Suprapubic skin (tissue), 4 donors: ENCODE measurements at places on chromosomes 1 and 21.
A peak's percentile ranks its signal among the peaks of the same experiment; 100 is the strongest.

- no peak overlapping the region for H3K4me3 ChIP-seq
- DNase-seq, result no peak
- H3K27ac ChIP-seq, result no peak overlapping the region
- no peaks in the 10 kb centered on the region for H3K27me3 ChIP-seq
- no peaks in the 10 kb centered on the region for H3K36me3 ChIP-seq
Observed at GRCh38 chr1:71738910-71739309, 543.4 kb downstream of the NEGR1 start.

DNA sequence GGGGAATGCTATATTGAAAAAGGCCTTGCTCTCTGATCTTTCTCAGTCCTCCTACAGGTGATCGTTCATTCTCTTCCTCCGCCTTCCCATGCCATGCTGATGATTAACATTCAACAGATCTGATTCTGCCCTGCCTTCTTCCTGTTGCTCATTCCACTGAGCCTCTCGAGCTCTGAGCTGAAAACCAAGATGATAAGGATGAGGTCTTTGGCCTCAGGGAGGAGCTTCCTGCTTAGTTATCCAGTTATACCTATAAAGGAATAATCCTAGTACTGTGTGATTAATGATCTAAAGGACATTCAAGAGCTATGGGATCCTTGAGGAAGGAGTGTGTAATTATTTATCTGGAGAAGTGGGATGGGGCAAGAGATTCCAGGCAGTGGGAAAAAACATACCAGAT lies 25.2 kb upstream of the MAP3K7CL start:
- H3K4me3 ChIP-seq, result no peak overlapping the region
- H3K27me3 ChIP-seq, result no peaks in the 10 kb centered on the region
- H3K36me3 ChIP-seq, result no peaks in the 10 kb centered on the region
- DNase-seq, result no peak
- H3K27ac ChIP-seq, result no peak overlapping the region
- no peaks in the 10 kb centered on the region for H3K4me1 ChIP-seq

DNA sequence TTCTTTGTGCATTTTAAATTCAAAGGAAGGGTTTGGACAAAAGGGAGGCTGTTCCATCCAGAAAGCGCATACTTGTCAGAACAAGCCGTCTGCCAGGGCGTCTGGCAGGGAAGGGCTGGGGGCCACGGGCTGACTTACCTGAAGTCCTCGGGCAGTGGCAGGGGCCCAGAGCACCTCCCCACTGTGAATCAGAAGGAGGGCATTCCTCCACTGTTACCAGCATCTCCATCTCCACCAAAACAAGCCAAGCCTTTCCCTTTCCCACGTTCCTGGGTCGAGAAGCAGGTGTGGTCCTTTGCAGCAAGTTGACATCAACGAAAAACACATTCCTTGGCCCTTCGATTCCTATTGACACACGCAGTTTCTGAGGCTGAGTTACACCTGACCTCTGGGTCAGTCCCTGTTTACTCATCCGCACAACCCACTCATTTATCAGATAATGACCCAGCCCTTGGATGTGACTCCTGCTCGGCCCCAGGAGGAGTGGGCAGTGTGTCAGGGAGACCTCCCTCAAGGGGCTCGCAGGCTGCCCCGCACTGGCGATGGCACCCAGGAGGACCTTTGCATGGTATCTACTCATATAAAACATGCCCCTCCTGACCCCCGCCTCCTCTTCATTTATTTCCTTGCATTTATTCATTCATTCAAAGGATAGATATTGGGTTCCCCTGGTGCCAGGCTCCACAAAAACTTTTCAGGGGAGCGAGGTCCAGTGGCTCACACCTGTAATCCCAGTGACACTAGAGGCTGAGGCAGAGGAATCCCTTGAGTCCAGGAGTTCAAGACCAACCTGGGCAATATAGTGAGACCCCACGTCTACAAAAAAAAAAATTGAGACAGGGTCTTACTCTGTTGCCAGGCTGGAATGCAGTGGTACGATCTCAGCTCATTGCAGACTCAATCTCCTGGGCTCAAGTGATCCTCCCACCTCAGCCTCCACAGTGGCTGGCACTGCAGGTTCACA lies 60.2 kb downstream of the TOMM20 start:
- no peaks in the 10 kb centered on the region for H3K27me3 ChIP-seq
- peak overlapping the region; percentile 95 for H3K27ac ChIP-seq
- no peaks in the 10 kb centered on the region for H3K36me3 ChIP-seq

DNA sequence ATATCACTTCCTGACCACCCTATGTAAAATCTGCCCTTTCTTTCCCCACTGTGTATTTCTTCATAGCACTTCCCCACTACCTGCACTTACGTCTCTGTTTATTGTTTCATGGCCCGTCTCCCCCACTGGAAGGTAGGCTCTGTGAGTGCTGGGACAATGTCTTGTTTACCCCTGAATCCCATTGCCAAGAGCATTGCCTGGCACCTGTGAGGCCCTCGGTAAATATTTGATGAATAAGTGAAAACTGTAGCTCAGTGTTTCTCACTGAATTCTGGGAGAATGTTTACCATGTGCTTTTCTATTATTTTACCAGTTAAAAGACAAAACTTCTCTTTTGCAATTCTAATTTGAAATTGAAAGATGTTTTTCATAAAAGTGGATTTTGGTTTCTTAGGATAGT lies 11.8 kb downstream of the NFASC start:
- H3K4me1 ChIP-seq, result no peaks in the 10 kb centered on the region
- H3K27ac ChIP-seq, result no peak overlapping the region
- no peak for DNase-seq

GRCh38 chr1:193406901-193407300 lies 220.5 kb upstream of the B3GALT2 start:
- no peaks in the 10 kb centered on the region for H3K36me3 ChIP-seq
- H3K4me3 ChIP-seq, result no peak overlapping the region
- H3K27ac ChIP-seq, result no peak overlapping the region
- no peak for DNase-seq

GRCh38 chr1:41475859-41476567 lies 8.5 kb downstream of the EDN2 start:
- DNase-seq, result no peak
- peaks cover 50% of the 10 kb centered on the region for H3K4me1 ChIP-seq
- no peaks in the 10 kb centered on the region for H3K36me3 ChIP-seq
- H3K4me3 ChIP-seq, result no peak overlapping the region
- peak overlapping the region; percentile 72 for H3K27ac ChIP-seq
- no peaks in the 10 kb centered on the region for H3K27me3 ChIP-seq

DNA sequence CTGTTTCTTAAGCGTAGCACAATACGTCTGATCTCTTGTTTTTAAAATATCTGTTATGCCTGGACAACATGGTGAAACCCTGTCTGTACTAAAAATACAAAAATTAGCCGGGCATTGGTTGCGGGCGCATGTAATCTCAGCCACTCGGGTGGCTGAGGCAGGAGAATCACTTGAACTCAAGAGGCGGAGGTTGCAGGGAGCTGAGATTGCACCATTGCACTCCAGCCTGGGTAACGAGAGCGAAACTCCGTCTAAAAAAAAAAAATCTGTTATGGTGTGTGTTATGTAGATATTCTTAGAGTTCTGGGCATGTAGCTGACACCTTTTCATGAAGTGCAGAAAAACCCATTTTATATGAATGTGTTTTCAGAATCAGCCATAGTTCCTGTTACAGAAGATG lies 38.2 kb downstream of the RABGAP1L start:
- H3K4me3 ChIP-seq, result no peak overlapping the region
- no peaks in the 10 kb centered on the region for H3K4me1 ChIP-seq
- no peaks in the 10 kb centered on the region for H3K27me3 ChIP-seq
- no peaks in the 10 kb centered on the region for H3K36me3 ChIP-seq
- DNase-seq, result no peak

GRCh38 chr21:31943561-31943960 lies 70.7 kb downstream of the HUNK start:
- H3K4me1 ChIP-seq, result no peaks in the 10 kb centered on the region
- no peak overlapping the region for H3K4me3 ChIP-seq
- H3K27ac ChIP-seq, result no peak overlapping the region
- no peak for DNase-seq

DNA sequence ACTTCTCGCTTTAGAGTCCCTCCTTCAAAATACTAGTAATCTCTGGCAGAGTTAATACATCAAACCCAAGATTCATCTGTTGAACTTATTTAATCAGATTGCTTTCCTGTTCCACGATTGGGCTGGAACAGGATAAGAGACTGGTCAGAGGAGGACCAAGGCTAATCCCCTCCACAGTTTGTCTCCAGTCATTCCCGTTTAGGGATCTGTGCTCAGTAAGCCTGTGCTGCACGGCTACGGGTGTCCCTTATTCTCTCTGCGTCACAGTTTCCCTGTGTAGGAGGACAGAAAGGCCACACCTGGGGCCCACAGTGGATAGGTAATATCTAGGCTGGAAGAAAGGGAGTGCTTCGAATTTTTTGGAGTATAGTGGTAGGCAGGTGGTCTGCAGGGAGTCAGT lies 16.5 kb upstream of the NUAK2 start:
- peaks cover 5% of the 10 kb centered on the region for H3K27me3 ChIP-seq
- no peak for DNase-seq
- no peak overlapping the region for H3K4me3 ChIP-seq
- no peaks in the 10 kb centered on the region for H3K36me3 ChIP-seq
- peaks cover 4% of the 10 kb centered on the region for H3K4me1 ChIP-seq
